Naive thymus-derived CD4-positive, alpha-beta T cell (primary cell): ENCODE measurements at places on chromosomes 4 and X. TPM values are rescaled to one million over a fixed set of nuclear protein-coding genes. Genes with fewer than 3 reads are reported as not detected.

EVC2 gene
- not detected for polyA plus RNA-seq

DNA sequence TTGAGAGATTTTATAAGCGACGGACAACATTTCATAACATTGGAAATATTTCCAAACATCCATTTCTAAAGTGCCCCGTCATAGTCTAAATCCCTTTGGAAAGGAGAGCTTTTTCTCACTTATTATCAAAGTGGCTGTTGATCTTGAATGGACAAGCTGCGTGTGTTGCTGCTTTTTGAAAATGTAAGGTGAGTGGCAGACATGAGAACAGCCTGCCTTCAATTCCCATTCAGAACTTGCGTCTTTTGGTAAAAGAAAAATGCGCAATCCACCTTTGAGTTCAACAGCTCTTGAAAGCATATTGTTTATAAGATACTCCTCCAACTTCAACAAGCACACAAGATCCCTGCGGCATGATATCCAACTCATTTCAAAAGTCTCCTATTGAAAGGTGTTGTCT lies 138.2 kb upstream of the PSAPL1 start:
- no peak for DNase-seq

DNA sequence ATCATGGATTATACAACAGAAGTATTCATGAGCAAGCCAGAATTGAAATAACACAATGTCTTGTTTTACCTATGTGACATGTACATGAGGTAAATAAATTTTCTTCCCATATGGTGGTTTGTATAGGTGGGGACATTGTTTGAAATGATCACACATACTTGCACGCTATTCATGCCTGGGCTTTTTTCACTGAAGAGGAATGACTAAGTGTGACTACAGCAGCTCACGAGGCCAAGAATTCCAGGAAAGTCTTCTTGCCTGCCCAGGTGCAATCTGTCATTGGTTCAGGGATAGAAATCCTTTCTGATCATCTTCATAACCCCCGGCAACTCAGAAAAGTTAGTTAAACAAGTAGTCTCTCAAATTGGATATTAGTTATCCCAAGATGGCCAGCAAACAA lies 36.3 kb upstream of the AREG start:
- no peak for DNase-seq

DNA sequence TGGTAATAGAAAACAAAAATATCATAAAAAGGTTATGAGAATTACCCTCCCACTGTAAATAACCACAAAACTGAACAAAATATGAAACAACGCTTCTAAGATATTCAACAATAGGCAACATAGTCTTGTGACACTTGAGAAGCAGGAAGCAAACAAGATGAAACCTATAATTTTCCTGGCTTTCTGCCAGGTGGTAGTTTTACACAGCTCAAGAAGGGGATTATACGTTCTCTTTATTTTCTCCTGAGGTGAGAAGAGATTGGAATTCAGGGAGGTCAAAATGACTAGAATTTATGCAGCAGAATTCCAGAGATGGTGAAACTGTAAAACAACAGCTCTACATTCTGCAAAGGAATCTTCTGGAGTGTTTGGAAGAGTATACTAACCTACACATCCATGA lies 186.0 kb downstream of the HHIP start:
- no peak for DNase-seq

DAPP1 gene
- 23.2 TPM for polyA plus RNA-seq

RASGEF1B gene
- 8.1 TPM for polyA plus RNA-seq

PRDM5 gene
- 0.15 TPM for polyA plus RNA-seq

DNA sequence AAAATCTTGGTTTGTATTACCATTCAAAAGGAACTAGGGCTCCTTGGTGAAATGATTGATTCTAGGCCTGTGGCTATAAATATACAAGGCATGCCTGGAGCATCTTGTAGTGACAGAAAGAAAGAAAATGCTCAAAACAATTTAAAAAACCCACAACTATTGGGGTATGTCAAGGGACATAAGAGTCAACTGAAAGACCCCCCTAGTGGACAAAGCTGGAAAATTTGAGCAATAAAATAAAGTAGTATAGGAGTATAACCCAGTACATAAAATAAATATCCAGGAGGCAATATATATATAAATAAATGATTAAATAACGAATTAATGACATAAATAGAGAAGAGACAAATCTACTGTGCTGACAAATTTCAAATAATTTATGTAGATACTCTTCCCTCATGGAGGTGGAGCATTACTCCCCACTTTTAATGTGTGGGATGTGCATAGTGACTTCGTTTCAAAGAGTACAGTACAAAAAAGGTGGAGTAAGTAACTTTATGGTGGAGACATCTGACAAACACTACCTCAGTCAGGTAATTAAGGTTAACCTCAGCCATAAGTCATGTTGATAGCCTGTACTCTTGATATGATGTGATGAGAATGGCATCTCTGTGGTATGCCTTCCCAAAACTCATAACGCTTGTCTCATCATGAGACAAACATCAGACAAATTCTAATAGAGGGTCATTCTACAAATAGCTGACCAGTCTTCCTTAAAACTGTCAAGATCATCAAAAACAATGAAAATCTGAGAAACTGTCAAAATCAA lies 185.0 kb upstream of the GLRA2 start:
- DNase-seq, result no peak

DNA sequence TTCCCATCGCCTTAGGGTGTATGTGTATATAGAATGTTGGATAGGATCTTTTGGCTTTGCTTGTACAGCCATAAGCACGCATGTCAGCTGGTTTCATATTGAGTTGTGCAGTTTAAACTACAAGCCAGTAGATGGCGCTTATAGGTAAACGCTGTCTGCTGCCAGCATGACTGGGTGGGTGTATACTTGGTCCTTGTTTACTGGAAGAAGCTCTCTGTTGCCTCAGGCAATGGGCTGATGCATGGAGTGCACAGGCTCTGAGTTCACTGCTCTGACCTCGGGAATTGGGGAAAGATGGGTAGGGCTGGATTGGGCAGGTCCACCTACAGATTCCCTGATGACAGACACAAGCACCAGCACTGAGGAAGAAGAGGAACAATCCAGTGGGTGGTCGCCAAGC lies 831.5 kb downstream of the STIM2 start:
- no peak for DNase-seq

AIFM1 gene
- polyA plus RNA-seq, result 24.8 TPM

FGB gene
- not detected for polyA plus RNA-seq

DNA sequence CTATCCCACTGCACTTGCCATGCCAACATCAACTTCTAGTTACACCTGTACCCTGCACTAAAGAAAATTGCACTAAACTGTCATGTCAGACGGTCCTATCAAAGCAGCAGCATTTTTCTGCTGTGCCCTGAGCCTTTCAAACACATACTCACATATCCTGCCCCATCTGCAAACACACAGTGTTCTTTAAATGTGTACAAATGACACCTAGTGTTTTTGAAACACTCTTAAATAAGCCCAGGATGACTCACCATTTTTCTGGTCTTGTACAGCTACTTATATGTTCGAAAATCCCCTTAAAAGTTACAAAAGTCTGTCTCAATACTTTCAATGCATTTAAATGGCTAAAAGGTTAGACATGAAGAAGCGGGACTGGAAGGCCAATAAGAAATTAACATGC lies 346.7 kb upstream of the PPARGC1A start:
- DNase-seq, result no peak

- DNase-seq, result no peak
Observed at GRCh38 chrX:149073479-149073878, 431.6 kb downstream of the IDS start.

DNA sequence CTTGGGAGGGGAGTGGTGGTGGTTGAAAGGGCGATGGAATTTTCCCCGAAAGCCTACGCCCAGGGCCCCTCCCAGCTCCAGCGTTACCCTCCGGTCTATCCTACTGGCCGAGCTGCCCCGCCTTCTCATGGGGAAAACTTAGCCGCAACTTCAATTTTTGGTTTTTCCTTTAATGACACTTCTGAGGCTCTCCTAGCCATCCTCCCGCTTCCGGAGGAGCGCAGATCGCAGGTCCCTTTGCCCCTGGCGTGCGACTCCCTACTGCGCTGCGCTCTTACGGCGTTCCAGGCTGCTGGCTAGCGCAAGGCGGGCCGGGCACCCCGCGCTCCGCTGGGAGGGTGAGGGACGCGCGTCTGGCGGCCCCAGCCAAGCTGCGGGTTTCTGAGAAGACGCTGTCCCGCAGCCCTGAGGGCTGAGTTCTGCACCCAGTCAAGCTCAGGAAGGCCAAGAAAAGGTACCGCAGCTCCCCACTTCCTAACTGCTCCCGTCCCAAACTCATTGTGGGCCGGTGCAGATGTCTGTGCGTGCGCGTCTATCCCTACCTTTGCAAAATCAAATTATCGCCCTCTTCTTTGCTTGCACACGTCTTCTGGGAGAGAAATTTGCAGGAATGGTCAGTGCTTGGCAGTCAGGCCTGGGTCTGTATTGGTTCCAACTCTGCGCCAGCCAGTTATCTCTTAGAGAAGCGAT lies 533 bp downstream of the IL15 start:
- peak; percentile 13 for DNase-seq

RAP2C gene
- polyA plus RNA-seq, result 13.3 TPM

DNA sequence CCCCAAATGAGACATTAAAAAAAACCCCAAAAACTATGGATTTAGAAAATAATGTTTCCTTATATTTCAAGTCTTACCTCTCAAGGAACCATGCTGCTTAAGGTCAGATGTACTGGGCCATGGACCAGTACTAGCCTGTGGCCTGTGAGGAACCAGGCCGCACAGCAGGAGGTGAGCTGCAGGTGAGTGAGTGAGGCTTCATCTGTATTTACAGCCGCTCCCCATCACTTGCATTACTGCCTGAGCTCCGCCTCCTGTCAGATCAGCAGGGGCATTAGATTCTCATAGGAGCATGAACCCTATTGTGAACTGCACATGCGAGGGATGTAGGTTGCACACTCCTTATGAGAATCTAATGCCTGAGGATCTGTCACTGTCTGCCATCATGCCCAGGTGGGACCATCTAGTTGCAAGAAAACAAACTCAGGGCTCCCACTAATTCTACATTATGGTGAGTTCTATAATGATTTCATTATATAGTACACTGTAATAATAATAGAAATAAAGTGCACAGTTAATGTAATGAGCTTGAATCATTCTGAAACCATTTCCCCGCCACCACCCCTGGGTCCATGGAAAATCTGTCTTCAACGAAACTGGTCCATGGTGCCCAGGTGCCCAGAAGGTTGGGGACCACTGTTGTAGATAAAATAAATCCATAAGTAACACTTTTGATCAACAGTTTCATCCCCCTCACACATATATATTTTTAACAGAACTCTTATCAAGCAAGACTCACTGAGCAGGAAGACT lies 105.3 kb upstream of the CBR4 start:
- no peak for DNase-seq

F9 gene
- polyA plus RNA-seq, result not detected

- no peak for DNase-seq
Observed at GRCh38 chr4:1342003-1342402, 5.0 kb upstream of the UVSSA start.

CXCL3 gene
- not detected for polyA plus RNA-seq

DNA sequence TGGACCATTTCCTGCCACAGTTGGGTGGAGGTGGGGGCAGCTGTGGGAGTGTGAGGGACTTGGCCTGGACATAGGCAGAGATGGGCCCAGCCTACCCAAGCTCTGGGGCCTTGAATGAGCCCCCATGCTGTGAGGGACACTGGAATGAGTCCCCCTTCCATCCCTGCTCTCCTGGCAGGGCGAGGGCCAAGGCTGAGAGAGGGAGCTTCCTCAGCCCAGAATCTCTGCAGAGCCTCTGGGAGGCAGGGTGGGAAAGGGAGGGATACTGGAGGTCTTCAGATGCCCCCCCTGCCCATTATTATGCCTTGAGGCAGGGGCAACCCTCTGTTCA lies 124.5 kb upstream of the PJA1 start:
- DNase-seq, result no peak

- no peak for DNase-seq
Observed at GRCh38 chrX:698206-698605, 67.6 kb downstream of the SHOX start.

CXXC4 gene
- not detected for polyA plus RNA-seq

SOWAHB gene
- 0.05 TPM for polyA plus RNA-seq

RNF150 gene
- polyA plus RNA-seq, result not detected

ARR3 gene
- polyA plus RNA-seq, result not detected

- DNase-seq, result peak; percentile 4
Observed at GRCh38 chrX:133838761-133839676, 146.4 kb downstream of the GPC3 start.

RBM10 gene
- polyA plus RNA-seq, result 24.6 TPM

GRCh38 chr4:45855857-45856256 lies 268.0 kb downstream of the GABRG1 start:
- DNase-seq, result no peak
